Activated CD4-positive, alpha-beta T cell treated with anti-CD3 and anti-CD28 coated beads for 1 hour (primary cell): ENCODE measurements at places on chromosomes 4 and X.

DNA sequence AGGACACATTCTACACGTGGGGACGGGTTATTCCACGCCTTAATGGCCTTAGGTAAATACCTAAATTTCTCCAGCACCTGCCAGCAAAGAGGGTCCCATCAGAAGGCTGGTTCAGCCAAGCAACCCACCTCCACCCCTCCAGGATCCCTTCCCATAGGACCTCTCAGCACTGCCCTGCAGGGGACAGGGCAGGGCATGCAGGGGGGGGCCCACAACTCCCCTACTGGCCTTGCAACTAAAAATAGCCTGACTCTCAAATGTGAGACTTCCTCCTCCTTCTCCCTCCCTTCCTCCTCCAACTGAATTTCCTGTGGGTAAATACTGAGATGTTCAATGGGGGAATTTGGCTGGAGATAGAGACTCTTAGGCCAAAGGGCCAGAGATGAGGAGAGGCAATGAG lies 6.3 kb downstream of the LAS1L start:
- no peak for DNase-seq

GRCh38 chr4:7973545-7973981 lies 33.9 kb upstream of the AFAP1 start:
- DNase-seq = no peak

- no peak for DNase-seq
Observed at GRCh38 chrX:136658151-136658550, 10.2 kb downstream of the CD40LG start.

DNA sequence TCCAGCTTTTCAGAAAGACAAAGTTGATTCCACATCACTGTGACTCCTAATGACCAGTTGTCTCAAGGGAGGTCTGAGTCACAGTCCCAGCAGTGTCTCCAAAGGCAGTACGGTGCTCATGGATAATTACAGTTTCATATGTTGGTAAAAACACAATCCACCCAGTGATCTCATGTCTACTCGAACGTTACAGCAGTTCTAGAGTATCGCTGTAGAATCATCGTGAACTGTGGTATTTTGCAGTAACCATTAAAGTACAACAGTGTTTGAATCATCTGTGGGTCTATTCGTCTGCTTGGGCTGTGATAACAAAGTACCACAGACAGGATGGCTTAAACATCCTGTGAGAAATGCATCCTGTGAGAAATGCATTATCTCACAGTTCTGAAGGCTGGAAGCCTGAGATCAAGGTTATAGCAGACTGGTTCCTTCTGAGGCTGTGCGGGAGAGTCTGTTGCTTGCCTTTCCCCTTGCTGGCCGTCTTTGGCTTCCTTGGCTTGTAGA lies 121.1 kb upstream of the SORBS2 start:
- no peak for DNase-seq

- no peak for DNase-seq
Observed at GRCh38 chr4:77194989-77195388, 38.0 kb downstream of the CCNG2 start.

GRCh38 chr4:6500481-6501140 lies 28.2 kb upstream of the PPP2R2C start:
- no peak for DNase-seq
